ENCODE measurements at places on chromosomes 7 and 10.

GRCh38 chr10:110336111-110336721, 31.5 kb upstream of the SMNDC1 start:
- DNase-seq: no peak

GRCh38 chr10:67818323-67818722, 19.7 kb downstream of the DNAJC12 start:
- no peak for DNase-seq

DNA sequence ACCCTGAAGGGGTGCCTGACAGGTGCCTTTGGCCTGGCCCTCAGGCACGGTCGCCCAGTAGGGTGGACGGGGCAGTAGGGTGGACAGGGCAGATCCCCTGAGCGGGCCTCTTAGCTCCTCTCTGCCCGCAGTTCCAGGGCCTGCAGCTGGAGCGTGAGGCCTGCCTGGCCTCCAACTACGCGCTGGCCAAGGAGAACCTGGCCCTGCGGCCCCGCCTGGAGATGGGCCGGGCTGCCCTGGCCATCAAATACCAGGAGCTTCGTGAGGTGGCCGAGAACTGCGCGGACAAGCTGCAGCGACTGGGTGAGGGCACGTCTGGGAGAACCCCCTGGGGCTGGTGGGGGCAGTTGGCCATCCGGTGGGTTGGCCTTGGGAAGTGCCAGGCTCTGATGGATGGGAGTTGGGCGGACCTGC, 1.7 kb downstream of the VPS37D start:
- DNase-seq: no peak

- DNase-seq: no peak
Observed at GRCh38 chr7:33841705-33842129, 63.6 kb upstream of the BMPER start.

GRCh38 chr10:125976960-125977605, 80.7 kb downstream of the FANK1 start:
- peak; percentile 65 for DNase-seq

- DNase-seq: no peak
Observed at GRCh38 chr10:29023678-29024077, 265.2 kb upstream of the LYZL1 start.

DNA sequence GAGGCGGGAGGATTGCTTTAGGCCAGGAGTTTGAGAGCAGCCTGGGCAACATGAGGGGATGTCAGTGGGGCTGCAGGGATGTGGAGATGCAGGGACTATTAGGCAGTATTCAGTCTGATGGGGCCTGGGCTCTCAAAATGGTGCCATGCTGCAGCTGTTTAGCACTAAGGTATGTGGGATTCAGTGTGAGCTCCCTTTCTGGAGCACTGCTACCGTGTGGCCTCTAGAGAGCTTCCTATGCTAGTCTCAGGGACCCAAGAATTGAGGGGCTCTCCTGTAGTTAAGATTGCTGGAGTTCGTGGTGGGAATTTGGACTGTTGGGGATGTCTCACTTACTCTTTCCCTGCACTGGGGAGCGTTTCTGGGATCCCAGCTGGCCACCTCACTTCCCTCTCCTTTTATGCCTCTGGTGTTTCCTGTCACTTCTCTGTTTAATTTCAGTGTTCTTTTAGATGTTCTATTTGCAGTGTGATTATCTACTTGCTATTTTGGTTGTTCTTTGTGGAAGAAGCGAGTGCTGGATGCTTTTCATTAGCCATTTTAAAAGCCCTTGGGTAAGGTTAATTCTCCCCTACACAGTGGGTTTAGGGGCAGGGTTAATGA, 23.4 kb downstream of the LSMEM1 start:
- DNase-seq: no peak

GRCh38 chr10:20839141-20839540, 58.0 kb downstream of the NEBL start:
- no peak for DNase-seq

DNA sequence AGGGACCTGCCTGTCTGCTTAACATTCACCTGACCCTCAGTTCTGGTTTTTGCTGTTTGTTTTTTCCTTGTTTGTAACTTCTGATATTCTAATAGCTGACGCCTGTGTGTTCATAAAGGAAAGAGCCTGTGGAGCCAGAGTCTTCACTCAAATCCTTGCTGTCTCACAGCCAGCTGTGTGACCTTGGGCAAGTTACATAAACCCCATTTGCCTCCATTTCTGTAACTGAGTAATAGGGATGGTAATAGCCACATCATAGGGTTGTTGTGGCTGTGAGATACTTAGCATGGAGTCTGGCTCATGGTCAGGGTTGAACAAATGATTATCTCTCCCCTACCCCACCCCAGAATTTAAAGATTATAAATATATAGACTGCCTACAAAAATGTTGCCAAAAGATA, 27.0 kb downstream of the WBP1L start:
- DNase-seq: no peak

GRCh38 chr10:59064759-59065539, 111.5 kb upstream of the PHYHIPL start:
- no peak for DNase-seq

- DNase-seq: peak; percentile 16
Observed at GRCh38 chr10:80260295-80261243, 28.9 kb downstream of the MAT1A start.

DNA sequence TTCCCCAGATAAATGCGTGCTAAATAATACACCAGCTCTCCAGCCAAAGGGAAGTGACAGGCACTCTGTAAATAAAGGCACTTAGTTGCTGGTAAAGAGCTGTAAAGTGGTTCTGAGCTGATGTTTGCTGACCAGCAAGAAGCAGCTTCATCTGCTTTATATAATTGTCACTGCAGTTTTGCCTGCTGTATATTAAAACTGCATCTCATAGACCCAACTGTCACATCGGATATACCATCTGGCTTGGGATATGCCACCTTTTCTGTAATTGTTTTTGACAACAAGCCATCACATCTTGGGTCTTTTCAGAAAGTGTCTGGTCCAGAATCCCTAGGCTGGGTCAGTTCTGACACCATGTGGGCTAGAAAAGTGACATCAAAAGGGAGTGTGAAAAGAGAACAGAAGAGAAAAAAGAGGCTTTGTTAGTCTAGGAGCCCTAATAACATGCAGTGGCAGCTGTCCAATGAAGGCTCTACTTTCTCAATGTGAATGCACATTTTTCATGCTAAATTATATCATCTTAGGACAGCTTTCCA, 697.6 kb downstream of the KCNMA1 start:
- no peak for DNase-seq

- DNase-seq: no peak
Observed at GRCh38 chr7:23272275-23272674, 25.7 kb downstream of the GPNMB start.

DNA sequence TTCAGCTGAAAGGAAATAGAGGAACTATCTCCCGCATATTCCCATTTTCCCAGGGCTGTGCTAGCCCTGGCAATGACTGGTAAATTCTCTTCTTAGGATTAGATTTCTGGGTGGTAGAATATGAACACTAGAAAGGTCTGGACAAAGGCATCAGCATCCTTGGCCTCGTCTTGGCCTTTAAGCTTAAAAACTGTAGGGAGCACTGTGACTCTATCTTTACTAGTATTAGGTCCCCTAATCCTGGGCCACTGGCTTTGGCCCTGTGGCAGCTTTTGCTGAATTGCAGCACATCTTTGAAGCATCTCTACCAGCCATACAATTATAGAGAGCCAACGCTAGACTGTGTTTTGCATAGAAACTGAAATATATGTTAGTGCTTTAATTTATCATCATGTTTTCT, 41.5 kb upstream of the EBLN1 start:
- peak; percentile 41 for DNase-seq

DNA sequence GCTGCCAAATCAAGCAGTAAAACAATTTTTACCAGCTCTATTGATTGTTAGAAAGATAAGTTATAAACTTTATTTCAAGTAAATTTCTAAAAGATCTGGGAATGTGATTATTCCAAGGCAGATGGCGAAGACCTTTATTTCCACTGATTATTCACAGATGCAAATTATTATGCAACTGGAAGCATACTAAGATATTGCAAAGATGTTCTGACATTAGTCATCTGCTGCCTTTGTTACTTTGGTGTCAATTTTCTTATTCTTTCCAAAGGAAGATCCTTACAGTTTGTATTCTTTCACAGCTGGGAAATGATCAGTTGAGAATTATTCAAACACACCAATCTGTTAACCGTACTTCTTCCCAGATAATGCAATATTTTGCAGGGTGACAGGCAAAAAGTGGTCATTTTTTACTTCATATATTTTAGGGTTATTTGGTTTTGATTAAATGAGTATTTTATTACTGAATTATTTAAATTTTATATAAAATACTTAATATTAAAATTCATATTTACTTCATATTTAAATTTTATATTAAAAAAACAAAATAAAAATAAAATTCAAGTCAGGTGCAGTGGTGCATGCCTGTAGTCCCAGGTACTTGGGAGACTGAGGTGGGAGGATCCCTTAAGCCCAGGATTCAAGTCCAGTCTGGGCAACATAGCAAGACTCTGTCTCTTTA, 171.3 kb downstream of the FZD1 start:
- DNase-seq: no peak

GRCh38 chr7:57179776-57180415, 47.7 kb upstream of the ZNF479 start:
- DNase-seq: no peak

DNA sequence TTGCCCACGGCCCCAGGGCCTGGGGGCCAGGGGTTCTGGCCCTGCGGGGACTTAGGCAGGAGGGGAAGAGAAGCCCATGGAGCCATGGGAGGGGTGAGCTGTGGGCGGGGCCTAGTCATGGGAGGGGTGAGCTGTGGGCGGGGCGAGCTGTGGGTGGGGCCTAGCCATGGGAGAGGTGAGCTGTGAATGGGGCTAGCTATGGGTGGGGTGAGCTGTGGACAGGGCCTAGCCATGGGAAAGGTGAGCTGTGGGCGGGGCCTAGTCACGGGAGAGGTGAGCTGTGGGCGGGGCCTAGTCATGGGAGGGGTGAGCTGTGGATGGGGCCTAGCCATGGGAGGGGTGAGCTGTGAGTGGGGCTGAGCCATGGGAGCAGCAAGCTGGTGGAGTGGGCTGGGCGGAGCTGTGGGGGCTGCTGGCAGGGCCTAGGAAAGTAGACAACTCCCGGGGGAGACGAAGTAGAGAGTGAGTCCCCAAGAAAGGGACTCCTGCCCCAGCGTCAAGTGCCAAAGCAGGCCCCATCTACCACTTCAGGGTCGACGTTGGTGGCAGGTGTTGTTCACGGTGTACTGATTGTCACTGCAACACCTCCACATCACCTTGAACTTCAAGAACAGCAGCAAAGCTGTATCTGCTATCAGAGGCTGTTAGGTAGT, 19.2 kb upstream of the TTYH3 start:
- DNase-seq: no peak

- DNase-seq: no peak
Observed at GRCh38 chr10:12597788-12598765, 248.7 kb downstream of the CAMK1D start.

DNA sequence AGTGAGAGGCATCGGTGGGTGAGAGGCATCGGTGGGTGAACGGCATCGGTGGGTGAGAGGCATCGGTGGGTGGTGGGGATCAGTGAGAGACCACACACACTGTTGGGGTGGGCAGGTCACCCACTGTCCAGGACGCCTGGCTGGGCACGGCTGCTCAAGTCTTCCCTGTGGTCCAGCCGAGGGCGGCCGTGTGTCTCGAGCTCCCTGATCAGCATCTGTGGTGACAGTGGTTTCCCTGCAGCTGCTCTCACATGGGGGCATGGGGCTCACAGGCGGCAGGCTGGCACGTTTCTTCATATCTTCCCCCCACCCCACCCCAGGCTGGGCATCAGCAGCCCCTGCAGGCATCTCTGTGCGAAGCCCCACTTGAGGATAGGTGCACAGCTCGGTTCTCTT, 78.2 kb downstream of the NKX6-2 start:
- DNase-seq: no peak

GRCh38 chr10:21495002-21495751, 30.3 kb downstream of the SKIDA1 start:
- no peak for DNase-seq

GRCh38 chr10:3255075-3255474, 82.5 kb upstream of the PITRM1 start:
- DNase-seq: no peak

- DNase-seq: no peak
Observed at GRCh38 chr7:121603886-121604285, 207.8 kb upstream of the FAM3C start.

DNA sequence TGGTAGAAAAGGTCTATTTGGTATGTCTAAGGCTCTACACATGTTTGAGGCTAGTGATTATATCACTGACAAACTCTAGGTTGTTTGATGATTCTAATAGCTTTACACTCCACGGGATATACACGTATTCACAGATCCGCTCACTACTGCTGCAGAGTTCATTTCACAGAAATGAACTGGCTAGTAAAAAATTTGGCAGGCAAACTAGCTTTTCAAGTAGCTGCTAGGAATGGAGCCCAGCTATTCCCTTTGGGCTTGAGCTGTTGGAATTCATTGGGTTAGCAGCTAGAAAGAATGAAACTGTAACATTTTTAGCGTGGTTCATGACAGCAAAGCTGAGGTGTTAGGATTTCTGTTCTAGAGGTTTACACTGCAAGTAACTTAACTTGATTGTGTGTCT, 37.6 kb downstream of the R3HCC1L start:
- DNase-seq: no peak

GRCh38 chr10:20986049-20986448, 88.9 kb upstream of the NEBL start:
- no peak for DNase-seq

DNA sequence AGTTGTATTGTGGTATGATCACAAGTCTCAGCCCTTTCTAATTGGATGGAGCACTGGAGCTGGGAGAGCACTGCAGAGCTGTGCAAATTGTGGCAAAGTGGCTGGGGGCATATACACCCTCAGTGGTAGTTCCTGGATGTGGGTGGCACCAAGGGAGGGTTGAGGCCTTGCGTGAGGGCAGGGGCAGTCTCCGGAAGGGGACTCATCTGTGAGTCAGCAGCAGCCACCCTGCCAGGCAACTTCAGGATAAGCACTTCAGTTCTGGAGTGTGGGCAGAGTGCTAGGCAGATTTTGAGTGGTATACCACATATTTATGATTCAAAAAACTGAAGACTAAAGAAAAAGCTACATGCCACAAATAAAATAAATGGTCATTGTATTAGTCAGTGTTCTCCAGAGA, 210.5 kb downstream of the ETV1 start:
- DNase-seq: no peak

- DNase-seq: no peak
Observed at GRCh38 chr10:27618036-27618615, 114.0 kb downstream of the RAB18 start.

- DNase-seq: no peak
Observed at GRCh38 chr10:106826716-106827115, 337.8 kb downstream of the SORCS1 start.

GRCh38 chr10:18308600-18308999, 168.4 kb downstream of the CACNB2 start:
- DNase-seq: no peak

- no peak for DNase-seq
Observed at GRCh38 chr10:127027786-127028185, 122.6 kb downstream of the DOCK1 start.

- peak; percentile 21 for DNase-seq
Observed at GRCh38 chr10:101816376-101816775, 1.9 kb downstream of the OGA start.

- DNase-seq: no peak
Observed at GRCh38 chr10:33793793-33794192, 459.3 kb upstream of the NRP1 start.
